Psoas muscle (tissue), 8 donors: ENCODE measurements at places on chromosomes 1 and 21. TPM values are rescaled to one million over a fixed set of nuclear protein-coding genes. Genes with fewer than 3 reads are reported as not detected.

DNA sequence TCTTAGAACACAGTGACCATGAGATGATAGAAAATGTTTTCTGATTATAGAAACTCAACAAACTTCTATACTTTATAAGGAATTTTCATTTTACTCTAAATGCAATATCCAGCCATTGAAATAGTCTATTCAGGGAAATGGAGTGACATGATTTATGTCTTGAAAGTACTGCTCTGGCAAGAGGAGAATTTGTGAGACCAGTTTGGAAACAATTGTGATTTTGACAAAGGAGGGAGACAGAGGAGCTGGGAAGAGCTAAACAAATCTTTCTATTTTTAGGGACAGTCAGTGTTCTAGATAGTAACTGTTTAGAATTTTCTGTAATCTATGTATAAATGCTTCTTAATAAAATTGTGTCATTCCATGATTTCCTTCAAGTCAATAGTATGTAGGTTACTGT is 252.3 kb downstream of the FMN2 start:
- no peaks in the 10 kb centered on the region for H3K4me1 ChIP-seq
- no peak overlapping the region for H3K27ac ChIP-seq
- DNase-seq: no peak
- no peak overlapping the region for H3K4me3 ChIP-seq
- no peaks in the 10 kb centered on the region for H3K27me3 ChIP-seq

- H3K27me3 ChIP-seq: peaks cover 6% of the 10 kb centered on the region
- no peaks in the 10 kb centered on the region for H3K4me1 ChIP-seq
- H3K4me3 ChIP-seq: no peak overlapping the region
Measured at GRCh38 chr21:46608672-46609111, 3.8 kb upstream of the S100B start.

The SPRR1B gene
- total RNA-seq: not detected

GRCh38 chr1:162165528-162165927 is 96.0 kb downstream of the NOS1AP start:
- no peaks in the 10 kb centered on the region for H3K4me1 ChIP-seq
- no peaks in the 10 kb centered on the region for H3K27me3 ChIP-seq
- no peak overlapping the region for H3K4me3 ChIP-seq
- H3K27ac ChIP-seq: no peak overlapping the region

GRCh38 chr1:80444171-80444570 is 1356.6 kb upstream of the ADGRL2 start:
- no peak overlapping the region for H3K4me3 ChIP-seq
- no peak overlapping the region for H3K27ac ChIP-seq
- no peaks in the 10 kb centered on the region for H3K27me3 ChIP-seq
- no peaks in the 10 kb centered on the region for H3K36me3 ChIP-seq

DNA sequence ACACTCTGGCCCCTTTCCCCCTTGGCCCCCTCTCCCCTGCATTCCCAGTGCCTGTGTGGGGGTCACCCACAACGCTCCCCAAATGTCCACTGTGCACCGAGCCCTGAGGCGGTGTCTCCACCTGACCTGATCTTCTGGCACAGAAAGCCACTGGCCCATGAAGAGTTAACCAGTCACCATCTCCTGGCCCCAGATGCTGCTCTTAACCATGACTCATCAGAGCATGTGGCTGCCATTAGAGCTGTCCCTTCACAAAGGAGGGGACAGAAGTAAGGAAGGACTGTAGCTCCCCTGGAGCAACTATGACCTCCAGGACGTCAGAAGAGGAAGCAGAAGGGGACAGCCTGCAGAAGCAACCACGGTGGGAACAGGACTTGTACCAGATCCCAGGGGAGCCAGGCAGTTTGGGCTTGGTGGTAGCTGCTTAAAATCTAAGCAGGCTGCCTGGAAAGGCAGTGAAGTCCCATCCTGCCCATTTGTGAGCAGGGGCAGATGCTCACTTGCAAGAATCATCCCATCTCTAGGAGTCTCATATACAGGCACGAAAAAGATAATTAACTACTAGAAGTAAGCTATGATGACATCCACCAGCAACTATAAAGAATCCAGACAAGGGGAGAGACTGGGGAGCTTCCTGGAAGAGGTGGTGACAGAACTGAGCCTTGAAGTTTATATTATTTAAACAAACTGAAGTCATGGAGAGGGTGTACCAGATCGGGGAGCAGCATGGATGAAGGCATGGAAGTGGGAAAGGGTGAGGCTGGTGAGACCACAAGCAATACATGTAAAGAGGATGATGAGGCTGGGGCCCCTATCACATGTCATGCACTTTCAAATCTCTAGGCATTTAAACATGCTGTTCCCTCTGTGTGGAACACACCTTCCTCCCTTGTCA is 1.1 kb upstream of the TTC39A start:
- H3K4me1 ChIP-seq: peaks cover 8% of the 10 kb centered on the region
- DNase-seq: no peak
- H3K27me3 ChIP-seq: no peaks in the 10 kb centered on the region
- H3K27ac ChIP-seq: peak overlapping the region; percentile 55
- H3K36me3 ChIP-seq: no peaks in the 10 kb centered on the region
- H3K4me3 ChIP-seq: peak overlapping the region; percentile 70

- H3K4me1 ChIP-seq: no peaks in the 10 kb centered on the region
- H3K27ac ChIP-seq: no peak overlapping the region
- H3K4me3 ChIP-seq: no peak overlapping the region
- peaks cover 77% of the 10 kb centered on the region for H3K36me3 ChIP-seq
- H3K27me3 ChIP-seq: no peaks in the 10 kb centered on the region
Measured at GRCh38 chr1:3884966-3885365, 15.1 kb downstream of the C1orf174 start.

DNA sequence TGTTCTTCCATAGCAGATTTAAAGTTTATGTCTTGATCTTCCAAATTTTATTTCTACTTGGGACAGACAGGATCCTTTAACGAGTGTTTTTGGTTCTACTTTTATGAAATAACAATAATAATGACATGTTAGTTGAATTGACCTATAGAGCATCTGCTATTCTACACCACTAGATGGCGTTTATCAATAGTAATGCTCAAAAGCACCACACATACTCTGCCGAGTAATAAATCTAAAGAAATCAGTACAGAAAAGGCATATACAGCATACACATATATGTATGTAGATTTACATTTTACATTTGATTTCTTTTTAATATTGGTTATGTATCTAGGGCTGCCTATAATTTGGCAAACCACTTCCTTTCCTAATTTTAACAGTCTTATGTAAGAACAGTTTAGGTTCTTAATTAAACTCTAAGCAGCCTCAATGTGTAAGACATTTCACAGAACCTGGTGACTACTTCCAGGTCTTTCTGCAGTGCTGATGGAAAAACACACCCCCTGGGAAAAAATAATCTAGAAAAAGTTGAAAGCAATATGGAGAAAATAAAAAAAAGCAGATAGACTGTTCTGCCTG is 5.9 kb upstream of the SIPA1L2 start:
- no peaks in the 10 kb centered on the region for H3K36me3 ChIP-seq
- H3K4me3 ChIP-seq: no peak overlapping the region
- no peak overlapping the region for H3K27ac ChIP-seq
- H3K4me1 ChIP-seq: no peaks in the 10 kb centered on the region
- H3K27me3 ChIP-seq: no peaks in the 10 kb centered on the region

The FMO5 gene
- 1.4 TPM for total RNA-seq

GRCh38 chr1:189424746-189425331 is 1052.8 kb downstream of the BRINP3 start:
- no peak for DNase-seq
- H3K27me3 ChIP-seq: no peaks in the 10 kb centered on the region
- no peaks in the 10 kb centered on the region for H3K36me3 ChIP-seq

DNA sequence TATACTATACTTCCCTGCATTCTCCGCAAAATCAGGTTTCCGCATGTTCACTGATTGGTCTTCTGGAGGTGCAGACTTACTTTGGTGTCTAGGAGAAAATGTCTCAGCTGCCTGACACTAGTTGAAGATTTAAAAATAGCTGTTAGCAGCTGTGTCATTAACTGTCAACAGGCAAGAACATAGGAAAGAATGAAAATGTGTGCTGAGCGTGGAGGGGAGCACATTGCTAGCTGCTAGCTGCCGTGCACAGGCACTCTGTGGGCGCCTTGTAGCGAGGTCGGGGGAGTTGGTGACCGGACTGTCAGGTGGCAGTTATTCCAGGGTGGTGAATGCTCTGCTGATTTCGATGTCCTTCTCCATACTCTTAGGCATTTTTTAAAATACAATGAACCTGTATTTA is 5.2 kb downstream of the FAAH start:
- peaks cover 41% of the 10 kb centered on the region for H3K4me1 ChIP-seq
- peak overlapping the region; percentile 73 for H3K27ac ChIP-seq
- H3K4me3 ChIP-seq: peak overlapping the region; percentile 42
- H3K36me3 ChIP-seq: peaks cover 4% of the 10 kb centered on the region
- H3K27me3 ChIP-seq: no peaks in the 10 kb centered on the region

The RGSL1 gene
- not detected for total RNA-seq

DNA sequence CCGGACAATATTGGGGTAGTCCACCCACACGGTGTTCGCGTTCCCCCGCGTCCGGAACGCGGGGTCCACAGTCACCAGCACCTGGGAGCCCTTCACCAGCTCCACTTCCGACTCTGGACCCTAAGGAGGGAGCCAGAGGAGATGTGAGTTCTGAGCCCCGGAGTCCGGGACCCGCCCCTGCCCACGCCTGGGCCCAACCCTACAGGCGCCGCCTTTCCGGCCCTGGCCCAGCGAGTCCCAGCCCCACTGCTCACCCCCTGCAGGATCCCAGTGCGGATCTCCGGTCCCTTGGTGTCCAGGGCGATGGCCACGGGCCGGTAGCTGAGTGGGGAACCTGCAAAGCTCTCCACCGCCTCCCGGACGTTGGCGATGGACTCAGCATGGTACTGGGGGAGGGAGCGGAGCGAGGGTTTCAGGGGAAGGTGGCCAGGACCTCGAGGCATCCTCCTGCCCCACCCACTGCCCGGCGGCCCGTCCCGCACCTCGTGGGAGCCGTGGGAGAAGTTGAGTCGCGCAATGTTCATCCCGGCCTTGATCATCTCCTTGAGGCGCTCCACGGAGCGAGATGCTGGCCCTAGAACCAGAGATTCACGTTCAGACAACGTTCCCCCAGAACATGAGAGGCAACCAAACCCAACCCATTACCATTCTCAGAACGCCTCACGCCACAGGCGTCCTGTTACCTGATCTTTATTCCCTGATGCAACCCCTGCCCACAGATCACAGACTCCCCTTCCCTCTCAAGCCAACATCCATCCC is 5.9 kb downstream of the PKLR start:
- no peak overlapping the region for H3K27ac ChIP-seq
- no peaks in the 10 kb centered on the region for H3K36me3 ChIP-seq
- no peak for DNase-seq
- peaks cover 5% of the 10 kb centered on the region for H3K27me3 ChIP-seq
- no peaks in the 10 kb centered on the region for H3K4me1 ChIP-seq
- peak overlapping the region; percentile 8 for H3K4me3 ChIP-seq

The GPR25 gene
- not detected for total RNA-seq

DNA sequence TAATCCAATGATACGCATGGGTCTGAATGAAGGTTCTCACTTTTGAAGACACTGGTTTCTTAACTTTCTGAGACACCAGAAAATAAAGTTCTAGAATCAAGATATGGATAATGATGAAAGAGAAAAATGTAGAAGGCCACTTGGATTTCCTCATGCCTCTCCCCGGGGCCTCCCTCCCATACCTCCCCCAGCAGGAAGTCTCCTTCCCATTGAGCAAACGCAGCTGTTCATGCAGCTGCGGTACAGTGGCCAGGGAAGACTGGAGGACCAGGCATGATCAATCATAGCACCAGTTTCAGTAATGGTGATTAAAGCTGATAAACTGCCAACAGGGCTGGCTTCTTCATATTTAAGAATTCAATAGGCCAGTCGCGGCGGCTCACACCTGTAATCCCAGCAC is 10.9 kb upstream of the UBR4 start:
- H3K27me3 ChIP-seq: no peaks in the 10 kb centered on the region
- H3K36me3 ChIP-seq: peaks cover 9% of the 10 kb centered on the region
- H3K4me1 ChIP-seq: peaks cover 45% of the 10 kb centered on the region
- H3K4me3 ChIP-seq: no peak overlapping the region

DNA sequence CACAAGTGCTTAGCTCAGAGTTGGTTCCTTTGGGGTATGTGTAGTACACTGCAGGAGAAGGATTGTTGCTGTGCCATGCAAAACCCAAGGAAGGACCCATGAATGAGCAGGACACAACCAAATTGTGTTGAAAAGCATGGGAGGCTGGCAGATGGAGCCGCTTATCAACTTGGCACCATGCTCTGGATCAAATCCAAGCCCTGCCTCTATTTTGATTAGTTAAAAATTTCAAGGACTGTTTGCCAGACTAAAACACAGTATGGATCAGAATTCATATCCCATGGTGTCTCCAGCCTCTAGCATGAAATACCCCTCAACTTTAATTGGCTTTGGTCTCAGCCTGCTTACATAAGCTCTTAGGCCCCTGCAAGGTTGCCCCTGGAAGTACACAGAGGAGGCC is 27.8 kb downstream of the CCDC185 start:
- no peaks in the 10 kb centered on the region for H3K27me3 ChIP-seq
- no peaks in the 10 kb centered on the region for H3K4me1 ChIP-seq
- no peaks in the 10 kb centered on the region for H3K36me3 ChIP-seq

DNA sequence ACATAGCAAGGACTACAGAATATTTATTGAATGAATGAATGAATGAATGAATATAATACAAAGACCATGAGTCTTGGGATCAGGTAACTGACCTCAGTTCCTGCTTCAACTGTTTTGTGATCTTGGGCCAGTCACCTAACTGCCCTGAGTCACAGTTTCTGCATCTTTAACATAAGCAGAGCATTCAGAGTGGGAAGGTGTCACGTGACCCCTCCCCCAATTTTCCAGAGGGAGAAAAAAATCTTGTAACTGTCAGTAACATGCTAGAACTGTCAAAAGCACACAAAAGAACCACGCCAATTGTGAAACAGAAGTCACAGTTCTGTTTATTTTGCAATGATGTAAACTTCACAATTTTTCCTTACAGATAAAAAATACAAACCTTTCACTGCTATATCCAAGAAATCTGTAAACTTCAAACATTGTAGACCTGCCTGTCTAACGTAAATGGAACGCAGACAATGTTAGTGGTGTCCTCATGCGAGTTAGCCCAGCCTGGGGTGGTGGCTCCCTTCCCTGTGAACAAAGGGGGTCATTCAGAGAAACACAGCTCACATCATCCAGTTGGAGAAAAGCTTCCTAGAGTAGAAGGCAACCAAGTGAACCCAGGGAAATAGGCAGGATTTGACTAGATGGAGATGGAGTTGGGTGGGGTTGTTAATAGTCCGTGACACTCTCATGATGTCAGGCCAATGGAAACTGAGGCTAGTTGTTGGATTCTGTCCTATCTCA is 211.8 kb upstream of the ZC3H12A start:
- no peaks in the 10 kb centered on the region for H3K4me1 ChIP-seq
- no peak for DNase-seq
- no peak overlapping the region for H3K27ac ChIP-seq
- no peaks in the 10 kb centered on the region for H3K36me3 ChIP-seq

GRCh38 chr1:234987415-234988154 is 141.1 kb downstream of the TOMM20 start:
- H3K4me1 ChIP-seq: peaks cover 16% of the 10 kb centered on the region
- no peaks in the 10 kb centered on the region for H3K36me3 ChIP-seq
- peak overlapping the region; percentile 76 for H3K27ac ChIP-seq
- H3K4me3 ChIP-seq: no peak overlapping the region
- H3K27me3 ChIP-seq: no peaks in the 10 kb centered on the region

- H3K4me3 ChIP-seq: no peak overlapping the region
- H3K4me1 ChIP-seq: peaks cover 7% of the 10 kb centered on the region
- no peak overlapping the region for H3K27ac ChIP-seq
- no peaks in the 10 kb centered on the region for H3K27me3 ChIP-seq
- no peak for DNase-seq
Measured at GRCh38 chr1:41006942-41007865, 14.3 kb downstream of the SLFNL1 start.
